ENCODE measurements at places on chromosomes 6 and 20.
A peak's percentile ranks its signal among the peaks of the same experiment; 100 is the strongest.

GRCh38 chr6:24225838-24226237 lies 99.8 kb downstream of the NRSN1 start:
- DNase-seq, result no peak

GRCh38 chr20:4297127-4297826 lies 281.9 kb upstream of the RNF24 start:
- DNase-seq, result peak; percentile 42

DNA sequence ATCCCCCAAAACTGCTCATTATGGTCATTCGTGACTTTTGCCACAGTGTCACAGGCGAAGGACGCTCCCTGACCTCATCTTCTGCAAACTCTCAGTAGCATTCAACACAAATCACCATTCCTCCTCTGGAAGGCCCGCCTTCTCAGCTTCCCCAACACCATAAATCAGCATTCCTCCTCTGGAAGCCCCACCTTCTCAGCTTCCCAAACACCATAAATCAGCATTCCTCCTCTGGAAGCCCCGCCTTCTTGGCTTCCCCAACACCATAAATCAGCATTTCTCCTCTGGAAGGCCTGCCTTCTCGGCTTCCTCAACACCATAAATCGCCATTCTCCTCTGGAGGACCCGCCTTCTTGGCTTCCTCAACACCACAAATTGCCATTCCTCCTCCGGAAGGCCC lies 288.0 kb upstream of the AGPAT4 start:
- peak; percentile 42 for DNase-seq

DNA sequence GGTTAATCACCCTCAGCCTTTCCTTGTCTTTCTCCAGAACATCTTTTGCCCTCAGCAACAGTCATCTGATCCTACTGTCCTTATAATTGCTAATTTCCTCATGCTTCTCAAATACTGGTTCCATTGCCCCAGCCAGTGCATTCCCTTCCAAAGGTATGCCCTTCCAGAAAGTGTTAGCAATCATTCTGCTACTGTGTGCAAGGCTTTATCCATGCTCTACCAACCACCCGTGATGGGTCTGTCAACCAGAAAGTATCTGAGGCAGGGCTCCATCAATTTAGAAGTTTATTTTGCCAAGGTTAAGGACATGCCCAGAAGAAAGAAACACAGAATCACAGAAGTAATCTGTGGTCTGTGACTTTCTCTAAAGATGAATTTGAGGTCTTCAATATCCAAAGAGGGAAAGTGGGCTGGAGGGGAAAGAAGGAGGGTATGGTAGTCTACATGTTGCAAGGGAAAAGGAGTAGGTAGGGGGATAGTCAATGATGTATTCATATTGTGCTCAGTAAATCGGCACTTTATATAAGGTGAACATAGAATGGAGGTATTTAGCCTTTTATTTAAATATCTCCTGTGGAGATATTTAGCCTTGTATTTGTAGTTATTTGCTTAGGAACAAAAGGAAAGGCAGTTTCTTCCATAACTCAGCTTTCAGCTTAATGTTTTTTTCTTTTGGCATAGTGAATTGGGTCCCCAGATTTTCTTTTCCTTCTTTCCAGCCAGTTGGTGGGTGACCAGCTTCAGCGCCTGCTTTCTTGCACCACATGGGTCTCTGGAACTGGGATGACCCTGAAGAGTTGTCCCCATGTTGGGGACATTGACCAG lies 35.2 kb upstream of the PAQR8 start:
- DNase-seq, result no peak

- peak; percentile 64 for DNase-seq
Measured at GRCh38 chr20:2742934-2743559, 50.5 kb downstream of the EBF4 start.

GRCh38 chr6:90227213-90227612 lies 69.4 kb downstream of the BACH2 start:
- DNase-seq, result no peak

- no peak for DNase-seq
Measured at GRCh38 chr6:18861204-18861603, 474.1 kb downstream of the RNF144B start.

GRCh38 chr6:10694302-10695085 lies at the start of the genes C6orf52 and PAK1IP1:
C6orf52 (minus strand) TSS chr6:10694616; CDS start chr6:10687550, 7,066 bp downstream.
PAK1IP1 (plus strand) TSS chr6:10694972; CDS start chr6:10694986, 14 bp downstream.
- peak; percentile 94 for DNase-seq

GRCh38 chr6:56434606-56435005 lies 187.2 kb upstream of the COL21A1 start:
- no peak for DNase-seq

GRCh38 chr6:160931378-160932310 lies 59.9 kb upstream of the MAP3K4 start:
- DNase-seq, result no peak

GRCh38 chr6:27893836-27894807 lies 18.1 kb downstream of the OR2B2 start:
- peak; percentile 97 for DNase-seq

DNA sequence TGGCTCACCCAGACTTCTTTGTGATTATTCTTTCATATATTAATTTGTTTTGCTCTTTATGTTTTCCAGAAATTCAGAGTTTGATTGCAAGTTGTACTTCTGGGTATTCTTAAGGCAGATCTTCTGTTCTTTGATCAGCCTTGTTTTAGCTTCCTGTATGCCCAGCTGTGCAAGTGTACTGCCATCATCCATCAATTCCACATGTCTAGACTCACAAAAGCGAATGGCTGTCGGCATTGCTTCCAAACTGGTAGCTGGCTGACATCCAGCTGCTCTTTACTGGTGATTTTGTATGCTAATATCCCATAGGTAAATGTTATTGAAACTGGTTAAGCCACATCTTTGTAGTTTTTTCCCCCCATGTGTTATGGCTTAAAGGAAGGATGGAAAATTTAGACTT lies 1084.8 kb upstream of the CITED2 start:
- no peak for DNase-seq

- no peak for DNase-seq
Measured at GRCh38 chr6:169162249-169162648, 91.4 kb downstream of the THBS2 start.

GRCh38 chr6:31041372-31041974 lies 31.2 kb downstream of the MUC22 start:
- no peak for DNase-seq

- DNase-seq, result no peak
Measured at GRCh38 chr6:34234667-34235306, 1.9 kb upstream of the HMGA1 start.

DNA sequence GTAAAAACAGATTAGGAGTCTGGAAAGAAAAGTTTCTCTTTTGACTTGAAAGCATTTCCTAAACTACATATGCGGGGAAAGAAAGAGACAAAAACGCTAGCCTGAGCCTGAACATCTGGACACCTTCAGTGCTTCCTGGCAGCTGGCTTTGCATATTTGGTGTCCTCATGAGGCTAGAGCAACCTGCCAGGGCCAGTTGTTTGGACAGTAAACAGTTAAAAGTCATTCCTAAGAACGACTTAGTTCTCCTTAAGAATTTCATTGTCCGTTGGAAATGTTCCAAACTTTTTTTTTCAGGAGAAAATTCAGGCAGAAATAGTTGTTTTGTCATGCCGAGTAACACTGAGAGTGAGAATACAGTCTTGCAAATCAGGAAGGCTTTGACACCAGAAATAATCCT lies 199.8 kb downstream of the SMOC2 start:
- peak; percentile 39 for DNase-seq

DNA sequence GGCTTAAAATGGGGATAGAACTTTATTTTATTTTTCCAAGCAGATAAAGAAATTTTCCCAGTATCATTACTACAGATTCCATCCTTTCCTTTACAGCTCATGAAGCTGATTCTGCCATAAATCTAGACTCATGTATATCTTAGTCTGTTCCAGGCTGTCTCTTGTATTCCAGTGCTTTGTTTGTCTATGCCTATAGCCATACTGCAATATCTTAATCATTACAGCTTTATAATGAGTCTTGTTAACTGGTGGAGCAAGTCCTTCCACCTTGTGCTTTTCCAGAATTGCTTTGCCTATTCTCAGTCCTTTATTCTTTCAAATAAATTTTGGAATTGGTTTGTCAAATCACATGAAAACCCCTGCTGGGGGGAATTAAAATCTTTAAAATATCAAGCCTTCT lies 99.2 kb downstream of the MAP3K5 start:
- no peak for DNase-seq

DNA sequence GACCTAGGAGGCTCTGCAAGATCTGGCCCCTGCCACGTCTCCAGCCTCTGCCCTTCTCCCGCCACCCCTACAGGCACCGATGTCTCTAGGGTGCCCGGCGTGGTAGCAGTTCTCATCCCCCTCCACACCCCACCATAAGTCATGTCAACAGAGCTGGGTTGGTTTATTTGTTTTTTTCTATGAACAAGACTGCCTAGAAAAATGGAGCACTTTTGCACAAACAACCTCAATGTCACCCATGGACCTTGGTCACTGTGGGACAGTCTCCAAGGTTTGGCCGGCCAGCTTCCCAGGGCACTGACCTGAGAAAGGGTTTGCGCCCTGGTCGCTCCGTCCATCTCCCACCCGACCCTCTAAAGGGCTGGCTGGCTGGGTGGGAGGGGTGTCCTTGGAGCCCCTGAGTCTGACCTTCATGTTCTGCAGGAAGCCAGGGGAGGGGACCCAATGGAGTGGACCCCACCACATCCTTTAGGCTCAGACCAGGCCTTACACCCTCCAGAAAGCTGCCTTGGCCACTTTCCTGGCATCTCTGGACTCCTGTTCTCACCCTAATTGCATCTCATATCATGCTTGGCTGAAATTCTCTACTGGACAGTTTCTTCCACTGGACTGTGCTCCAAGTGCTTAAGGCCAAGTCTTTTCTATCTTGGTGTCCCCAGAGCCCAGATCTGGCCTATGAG lies 104.8 kb upstream of the PTPN1 start:
- DNase-seq, result no peak

- DNase-seq, result peak; percentile 4
Measured at GRCh38 chr20:47070176-47070575, 175.5 kb downstream of the EYA2 start.

DNA sequence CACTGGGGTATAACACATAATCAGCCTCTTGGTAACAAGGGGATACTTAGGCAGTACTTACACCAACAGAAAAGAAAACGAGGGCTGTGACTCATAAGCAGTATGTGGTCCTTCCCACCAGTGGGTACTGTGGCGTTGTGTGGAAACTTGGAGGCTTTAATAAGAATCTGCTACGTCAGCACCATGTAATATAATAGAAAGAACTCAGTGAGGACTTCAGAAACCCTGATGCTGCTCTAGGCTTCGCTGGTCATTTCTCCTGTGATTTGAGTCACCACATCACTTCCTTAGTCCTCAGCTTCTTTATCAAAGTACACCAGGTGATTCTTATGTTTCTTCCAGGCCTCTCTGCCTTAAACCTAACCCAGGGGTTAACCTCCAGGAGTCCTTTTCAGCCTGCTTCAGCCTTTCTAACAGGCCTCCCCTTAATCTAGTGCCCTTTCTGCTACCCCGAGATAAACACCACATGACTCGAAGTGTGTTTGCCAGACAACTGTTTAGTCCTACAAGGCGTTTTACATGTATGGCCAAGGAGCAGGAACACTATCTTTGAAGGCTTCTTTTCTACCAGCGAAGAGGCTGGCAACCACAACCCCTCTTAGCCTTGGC lies 68.5 kb downstream of the FYN start:
- peak; percentile 74 for DNase-seq

- peak; percentile 97 for DNase-seq
Measured at GRCh38 chr6:45076217-45076930, 251.8 kb upstream of the RUNX2 start.

DNA sequence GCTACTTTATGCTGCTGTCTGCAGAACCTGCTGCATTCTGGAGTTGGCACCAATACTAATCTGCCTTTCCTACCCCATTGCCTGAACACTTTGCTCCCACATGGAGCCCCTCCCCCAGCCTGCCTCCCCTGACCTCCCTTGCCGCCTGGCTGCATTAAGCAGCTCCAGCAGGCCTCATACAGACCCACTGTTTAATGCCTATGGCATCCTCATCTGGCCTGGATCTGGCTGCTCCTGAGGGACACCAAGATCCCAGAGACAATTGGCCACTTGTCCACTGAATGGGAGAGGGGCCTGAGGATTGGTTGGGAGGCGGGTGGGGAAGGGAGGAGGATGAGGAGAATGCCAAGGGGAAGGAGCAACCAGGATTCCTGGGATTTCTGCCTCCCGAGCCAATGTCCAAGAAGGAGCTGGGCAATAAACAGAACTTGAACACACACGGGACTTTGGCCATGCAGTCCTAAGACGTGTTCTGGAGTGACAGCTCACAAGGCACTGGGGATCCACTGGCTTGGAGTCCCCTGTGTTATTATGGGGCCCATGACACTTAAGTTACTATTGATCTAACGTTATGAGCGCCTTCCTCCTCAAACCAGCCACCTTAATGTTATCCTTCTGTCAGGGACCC lies 10.4 kb upstream of the KCNK5 start:
- DNase-seq, result no peak

DNA sequence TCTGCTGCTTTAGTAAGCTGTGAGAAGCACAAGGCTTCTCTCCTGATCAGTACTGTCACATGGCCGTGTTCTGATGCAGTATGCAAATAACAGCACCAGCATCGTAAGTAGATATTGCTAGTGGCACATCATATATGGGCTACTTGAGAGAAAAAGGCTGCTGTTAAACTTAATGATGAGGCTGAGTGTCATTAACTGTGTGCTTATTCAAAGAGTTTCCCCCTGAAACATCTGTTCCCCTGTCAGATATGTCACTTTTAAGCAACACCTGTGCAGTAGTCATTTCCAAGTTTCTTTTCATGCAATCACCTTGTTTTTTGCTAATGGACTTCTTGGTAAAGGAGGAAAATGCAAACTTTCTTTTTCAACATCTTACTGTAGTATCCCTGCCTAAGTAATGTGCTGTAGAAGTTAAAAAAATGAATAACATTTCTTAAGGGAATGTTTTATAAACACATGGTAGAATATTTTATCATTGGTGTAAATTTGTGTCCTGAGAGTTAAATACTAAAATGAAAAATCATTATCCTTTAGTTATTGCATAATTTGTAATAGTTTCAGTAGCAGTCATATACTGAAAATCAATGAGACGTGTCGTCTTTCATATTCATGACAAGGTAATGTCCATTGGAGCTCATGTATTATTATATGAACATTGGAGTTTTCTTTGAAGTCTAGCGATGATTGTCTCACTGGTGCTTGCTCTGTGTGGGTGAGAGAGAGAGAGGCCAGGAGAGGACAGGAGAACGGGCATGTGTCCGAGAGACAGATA lies 366.3 kb downstream of the CDKAL1 start:
- DNase-seq, result no peak

- peak; percentile 69 for DNase-seq
Measured at GRCh38 chr6:136035378-136036070, 184.0 kb downstream of the PDE7B start.

GRCh38 chr20:37231947-37232630 lies 29.5 kb downstream of the GHRH start:
- DNase-seq, result no peak

GRCh38 chr6:101443315-101443714 lies 49.8 kb downstream of the GRIK2 start:
- no peak for DNase-seq

DNA sequence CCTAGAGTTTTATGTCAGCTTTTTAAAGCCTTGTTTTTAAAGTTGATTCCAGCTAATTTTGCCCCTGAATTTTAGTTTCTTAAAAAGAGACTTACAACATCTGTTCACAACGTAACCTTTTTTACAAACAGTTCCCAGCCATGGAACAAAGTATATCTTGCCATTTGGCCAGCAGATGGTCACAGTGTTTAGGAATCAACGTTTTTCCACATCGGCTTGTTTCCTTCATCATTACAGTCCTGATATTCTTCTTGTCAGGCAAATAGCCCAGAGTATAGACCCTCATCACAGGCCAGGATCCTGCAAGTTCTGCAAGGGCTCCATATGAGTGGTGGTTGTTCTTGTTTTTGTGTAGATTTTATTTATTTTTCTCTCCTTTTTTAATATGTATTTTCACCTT lies 341.7 kb upstream of the HTR1E start:
- DNase-seq, result no peak
